ENCODE measurements at places on chromosomes 3 and 15. TPM values are rescaled to one million over a fixed set of nuclear protein-coding genes. Genes with fewer than 3 reads are reported as not detected.

DNA sequence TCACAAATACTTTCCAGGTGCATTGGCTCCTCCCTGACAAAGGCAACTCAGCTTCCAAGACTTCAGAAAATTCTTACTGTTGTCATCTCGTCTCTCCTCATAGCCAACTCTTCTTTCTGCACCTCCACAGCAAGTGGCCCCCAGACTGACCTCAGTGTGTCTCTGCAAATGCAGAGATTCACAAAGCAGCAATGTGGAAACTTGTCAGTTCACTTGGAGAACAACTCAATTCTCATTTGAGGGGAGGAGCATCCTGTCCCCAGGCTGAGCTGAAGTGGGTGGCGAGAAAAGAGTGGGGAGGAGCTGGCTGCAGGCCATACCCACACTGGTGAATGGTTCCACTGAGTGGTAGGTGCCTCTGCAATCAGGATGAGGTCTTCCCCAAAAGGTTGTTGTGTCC is 248.7 kb upstream of the IL12A start:
- H3K4me3 ChIP-seq, result no peak overlapping the region
- no peaks in the 10 kb centered on the region for H3K36me3 ChIP-seq
- DNase-seq, result no peak

GRCh38 chr3:195150181-195151118 is 120.5 kb downstream of the XXYLT1 start:
- DNase-seq, result no peak
- peaks cover 24% of the 10 kb centered on the region for H3K4me1 ChIP-seq
- peaks cover 21% of the 10 kb centered on the region for H3K27me3 ChIP-seq
- peak overlapping the region; percentile 84 for H3K27ac ChIP-seq

GRCh38 chr3:148162132-148162531 is 535.6 kb upstream of the AGTR1 start:
- H3K4me1 ChIP-seq, result no peaks in the 10 kb centered on the region
- H3K27me3 ChIP-seq, result no peaks in the 10 kb centered on the region
- no peak for DNase-seq
- H3K36me3 ChIP-seq, result no peaks in the 10 kb centered on the region
- no peak overlapping the region for H3K4me3 ChIP-seq
- no peak overlapping the region for H3K27ac ChIP-seq

GRCh38 chr15:37764733-37765191 is 169.7 kb upstream of the TMCO5A start:
- H3K4me1 ChIP-seq, result no peaks in the 10 kb centered on the region
- no peak overlapping the region for H3K27ac ChIP-seq
- H3K36me3 ChIP-seq, result no peaks in the 10 kb centered on the region
- H3K27me3 ChIP-seq, result peaks cover 8% of the 10 kb centered on the region
- no peak overlapping the region for H3K4me3 ChIP-seq

Gene PLSCR5
- not detected for total RNA-seq

Gene VPS39
- total RNA-seq, result 85.4 TPM
